ENCODE measurements at places on chromosomes 6 and 20.

GRCh38 chr6:101403216-101403945 is 9.9 kb downstream of the GRIK2 start:
- no peak for DNase-seq

- no peak for DNase-seq
Observed at GRCh38 chr6:111219785-111220184, 132.5 kb downstream of the SLC16A10 start.

DNA sequence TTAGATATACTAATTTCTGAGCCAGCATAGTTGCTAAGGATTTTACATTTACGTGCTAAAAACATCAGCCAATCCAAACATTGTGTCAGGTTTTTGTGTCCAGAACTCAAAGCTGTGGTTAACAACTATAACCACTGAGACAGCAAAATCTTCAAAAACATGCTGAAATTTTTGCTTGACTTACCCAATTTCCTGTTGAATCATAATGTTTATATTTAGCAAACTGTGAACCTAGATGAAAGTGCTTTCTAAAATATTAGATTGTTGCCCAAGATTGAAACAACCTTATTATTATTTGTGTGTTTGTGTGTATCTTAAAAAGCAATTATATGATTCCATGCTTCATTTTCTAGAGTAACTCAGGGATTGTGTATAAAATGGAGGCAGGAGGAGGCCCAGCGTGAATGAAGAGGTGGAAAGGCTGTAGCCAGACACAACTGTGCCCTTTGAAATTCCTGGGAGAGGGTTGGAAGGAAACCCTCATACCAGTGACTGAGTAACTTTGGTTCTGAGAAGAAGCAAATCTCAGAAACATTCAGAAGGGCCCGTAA is 48.0 kb downstream of the ARMC2 start:
- DNase-seq = no peak

- DNase-seq = no peak
Observed at GRCh38 chr6:151807513-151808370, at the start of gene ESR1. Gene ESR1, plus strand, starts transcription at chr6:151807682. Its CDS starts 231 bp downstream, at chr6:151807913.

DNA sequence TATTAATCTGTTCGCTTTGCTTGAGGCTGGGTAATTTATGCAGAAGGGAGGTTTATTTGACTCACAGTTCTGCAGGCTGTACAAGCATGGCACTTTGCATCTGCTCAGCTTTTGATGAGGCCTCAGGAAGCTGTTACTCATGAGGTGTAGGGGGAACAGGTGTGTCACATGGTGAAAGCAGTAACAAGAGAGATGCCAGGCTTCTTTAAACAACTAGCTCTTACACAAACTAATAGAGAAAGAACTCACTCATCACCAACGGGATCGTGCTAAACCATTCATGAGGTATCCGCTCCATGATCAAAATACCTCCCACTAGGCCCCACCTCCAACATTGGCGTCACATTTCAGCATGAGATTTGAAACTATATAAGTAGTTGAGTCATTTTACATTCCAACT is 34.4 kb upstream of the GCLC start:
- peak; percentile 30 for DNase-seq

DNA sequence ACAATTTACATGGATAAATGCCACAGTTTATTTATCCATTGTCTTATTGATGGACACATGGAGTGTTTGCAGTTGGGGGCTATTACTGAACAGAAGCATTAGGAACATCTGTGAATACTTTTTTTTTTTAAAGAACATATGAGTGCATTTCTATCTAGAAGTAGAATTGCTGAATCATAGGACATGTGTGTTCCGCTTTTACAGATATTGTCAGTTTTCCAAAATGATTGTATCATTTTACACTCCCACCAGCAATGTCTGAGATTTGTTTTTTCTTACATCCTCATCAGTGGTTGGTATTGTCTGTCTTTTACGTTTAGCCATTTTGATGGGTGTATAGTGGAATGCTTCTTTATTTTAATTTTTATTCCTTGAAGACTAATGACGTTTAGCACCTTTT is 42.0 kb upstream of the ASIP start:
- no peak for DNase-seq
